ENCODE measurements at places on chromosomes 4 and X. TPM values are rescaled to one million over a fixed set of nuclear protein-coding genes. Genes with fewer than 3 reads are reported as not detected.

The GLRA2 gene
- polyA plus RNA-seq: 0.31 TPM

The AVPR2 gene
- 1.8 TPM for polyA plus RNA-seq

The GPR119 gene
- polyA plus RNA-seq: not detected

The SLC6A8 gene
- 46.6 TPM for polyA plus RNA-seq

The GPRIN3 gene
- 6.6 TPM for polyA plus RNA-seq

The ZCCHC4 gene
- polyA plus RNA-seq: 11.5 TPM

The VCX gene
- not detected for polyA plus RNA-seq

The SPATA4 gene
- 1.3 TPM for polyA plus RNA-seq

The BCORL1 gene
- 18.2 TPM for polyA plus RNA-seq

The SERPINA7 gene
- polyA plus RNA-seq: 0.17 TPM

The ARMCX1 gene
- polyA plus RNA-seq: 50.3 TPM

The SLC6A14 gene
- polyA plus RNA-seq: 0.10 TPM

The DKK2 gene
- polyA plus RNA-seq: 1.9 TPM

The IDUA gene
- 19.2 TPM for polyA plus RNA-seq

The TCEAL5 gene
- 13.2 TPM for polyA plus RNA-seq

DNA sequence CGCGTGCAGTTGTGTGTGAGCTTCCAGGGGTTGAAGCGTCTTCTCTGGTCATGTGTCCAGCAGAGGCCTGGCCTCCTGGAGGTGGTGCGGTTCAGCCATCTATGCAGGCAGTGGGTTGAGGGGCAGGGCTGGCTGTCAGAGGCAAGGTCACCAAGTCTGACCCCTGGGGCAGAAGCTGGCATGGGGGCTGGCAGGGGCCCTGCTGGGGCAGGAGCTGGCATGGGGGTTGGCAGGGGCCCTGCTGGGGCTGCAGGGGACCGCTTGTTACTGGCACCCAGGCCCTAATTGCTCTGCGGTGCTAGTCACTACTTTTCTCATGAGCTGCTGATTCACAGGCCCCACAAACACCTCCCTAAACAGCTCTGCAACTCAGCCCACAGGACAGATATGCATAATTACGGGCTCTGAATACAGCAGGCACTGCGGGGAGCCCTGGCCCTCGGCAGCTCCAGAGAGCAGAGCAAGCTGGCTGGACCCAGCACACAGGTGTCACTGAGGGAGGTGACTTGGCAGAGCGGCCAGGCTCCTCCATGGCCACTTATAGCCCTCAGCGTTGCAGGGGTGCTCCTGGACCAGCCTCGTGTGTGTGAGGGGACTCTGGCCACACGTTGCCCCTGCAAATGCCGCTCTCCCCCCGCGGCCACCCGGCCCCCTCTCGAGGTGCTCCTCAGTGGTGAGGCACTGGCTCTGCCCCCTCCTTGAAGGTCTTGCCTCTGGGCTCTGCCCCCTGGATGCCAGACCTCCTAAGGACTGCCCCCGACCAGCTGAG is 32.7 kb downstream of the CPLX1 start:
- no peak for DNase-seq

- DNase-seq: no peak
Measured at GRCh38 chr4:73964862-73965611, 16.8 kb downstream of the PF4 start.

- no peak for DNase-seq
Measured at GRCh38 chrX:84487365-84488353, 14.6 kb downstream of the HDX start.

DNA sequence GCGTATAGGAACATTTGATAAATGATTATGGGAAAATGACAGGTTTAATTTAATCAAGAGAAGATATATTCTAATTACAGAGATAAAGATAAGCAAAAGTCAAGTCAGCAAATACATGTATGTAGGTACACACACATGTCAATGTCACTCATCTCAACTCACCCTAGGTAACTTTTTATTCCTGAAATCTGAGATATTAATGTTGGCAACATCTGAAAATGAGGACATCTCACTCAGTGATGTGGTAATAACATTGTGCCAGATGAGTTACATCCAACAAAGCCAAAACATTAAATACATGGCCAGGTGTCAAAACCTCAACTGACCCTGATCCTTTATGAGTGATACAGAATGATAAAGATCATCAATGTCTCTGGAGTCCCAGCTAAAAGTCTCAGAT is 363.3 kb upstream of the F9 start:
- no peak for DNase-seq

GRCh38 chrX:113330416-113330815 is 489.8 kb upstream of the AMOT start:
- DNase-seq: no peak

DNA sequence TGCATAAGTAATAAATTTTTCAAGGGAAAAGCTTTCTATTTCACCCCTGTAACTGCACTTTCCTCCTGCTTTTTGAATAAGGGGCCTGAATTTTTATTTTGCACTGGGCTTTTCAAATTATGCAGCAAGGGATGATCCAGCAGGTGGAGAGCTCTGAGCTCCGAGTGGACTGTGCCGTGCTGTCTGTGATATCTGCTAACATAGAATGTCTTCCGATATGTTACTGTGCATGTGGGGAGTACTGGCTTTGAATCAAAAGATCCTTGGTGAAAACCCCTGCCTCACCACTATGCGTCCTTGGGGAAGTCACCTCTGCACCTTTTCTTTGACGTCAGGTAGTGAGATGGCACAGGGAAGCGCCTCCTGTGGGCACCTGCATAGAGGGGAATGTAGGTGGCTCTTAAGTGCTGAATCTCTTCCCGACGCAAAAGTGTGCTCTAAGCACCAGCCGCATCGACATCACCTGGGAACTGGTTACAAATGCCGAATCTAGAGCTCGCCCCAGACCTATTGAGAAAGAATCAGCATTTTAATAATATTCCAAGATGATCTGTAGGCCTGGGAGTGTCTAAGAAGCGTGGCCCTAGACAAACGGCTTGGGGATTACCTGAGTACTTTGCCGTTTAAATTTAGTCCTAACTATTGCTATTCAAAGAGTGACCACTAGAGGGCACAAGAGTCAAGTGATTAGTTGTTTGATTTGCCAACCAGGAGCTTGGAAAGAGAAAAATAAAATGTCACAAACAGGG is 19.2 kb upstream of the WFS1 start:
- no peak for DNase-seq

- no peak for DNase-seq
Measured at GRCh38 chr4:19945979-19946380, 305.7 kb upstream of the SLIT2 start.

- no peak for DNase-seq
Measured at GRCh38 chrX:105209406-105209805, 11.1 kb downstream of the TEX13A start.

DNA sequence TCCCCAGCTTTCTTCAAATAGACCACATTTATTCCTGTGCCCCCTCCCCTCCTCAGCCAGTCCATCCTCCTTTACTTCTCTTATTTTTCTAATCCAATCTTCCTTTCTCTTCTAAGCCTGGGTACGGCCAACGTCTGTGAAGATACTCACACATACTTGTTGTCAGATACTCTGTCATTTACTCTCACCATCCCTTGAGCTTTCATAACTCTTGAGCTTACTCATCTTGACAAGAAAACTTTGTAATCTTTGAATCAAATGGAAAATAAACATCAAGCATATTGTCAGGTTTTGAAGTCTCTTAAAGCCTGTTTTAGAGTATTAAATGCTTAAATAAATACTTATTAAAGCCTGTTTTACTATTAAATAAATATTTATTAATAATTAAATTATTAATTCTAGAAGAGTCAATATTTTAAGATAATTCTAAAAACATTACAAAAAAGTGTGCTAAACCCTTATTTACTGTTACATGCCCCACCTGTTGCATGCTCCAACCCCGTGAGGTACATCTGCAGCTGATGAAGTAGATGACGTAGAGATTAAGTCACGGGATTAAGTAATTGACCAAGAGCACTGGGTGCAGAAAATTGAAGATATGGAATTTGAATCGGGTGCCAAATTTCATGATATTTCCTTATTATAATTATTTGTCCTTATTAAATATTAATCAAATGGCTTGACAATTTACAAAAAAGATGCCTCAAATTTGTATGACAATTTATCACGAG is 1.5 kb upstream of the TRIML2 start:
- no peak for DNase-seq

DNA sequence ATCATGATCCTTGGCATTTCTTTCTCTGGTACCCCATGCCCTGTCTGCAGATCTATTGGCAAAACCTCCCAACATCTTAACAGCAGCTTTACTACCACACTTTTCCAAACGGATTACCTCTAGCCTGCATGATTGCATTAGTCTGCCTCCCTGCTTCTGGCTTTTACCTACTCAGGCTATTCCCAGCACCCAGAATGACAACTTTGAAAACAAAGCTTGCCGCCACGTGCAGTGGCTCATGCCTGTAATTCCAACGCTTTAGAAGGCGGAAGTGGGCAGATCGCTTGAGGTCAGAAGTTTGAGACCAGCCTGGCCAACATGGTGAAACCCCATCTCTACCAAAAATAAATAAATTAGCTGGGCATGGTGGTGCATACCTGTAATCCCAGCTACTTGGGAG is 60.2 kb downstream of the UBE2K start:
- no peak for DNase-seq

DNA sequence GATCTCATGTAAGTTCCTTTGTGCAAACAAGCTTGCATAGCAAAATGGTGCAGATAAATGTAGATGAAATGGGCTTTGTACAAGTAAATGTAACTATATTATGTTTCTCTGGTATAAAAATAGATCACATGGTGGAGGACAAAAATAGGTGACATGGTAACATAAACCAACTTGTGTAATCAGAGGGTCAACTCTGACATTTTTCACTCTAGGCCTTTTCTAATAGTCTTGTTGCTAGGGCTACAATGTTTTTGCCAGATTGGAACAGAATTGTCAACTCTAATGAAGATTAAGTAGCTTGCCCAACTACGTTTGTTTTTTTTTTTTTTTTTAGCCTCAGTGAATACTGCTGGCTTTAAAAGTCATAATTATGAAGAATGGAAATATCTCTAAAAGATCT is 11.5 kb downstream of the MAD2L1 start:
- DNase-seq: no peak

DNA sequence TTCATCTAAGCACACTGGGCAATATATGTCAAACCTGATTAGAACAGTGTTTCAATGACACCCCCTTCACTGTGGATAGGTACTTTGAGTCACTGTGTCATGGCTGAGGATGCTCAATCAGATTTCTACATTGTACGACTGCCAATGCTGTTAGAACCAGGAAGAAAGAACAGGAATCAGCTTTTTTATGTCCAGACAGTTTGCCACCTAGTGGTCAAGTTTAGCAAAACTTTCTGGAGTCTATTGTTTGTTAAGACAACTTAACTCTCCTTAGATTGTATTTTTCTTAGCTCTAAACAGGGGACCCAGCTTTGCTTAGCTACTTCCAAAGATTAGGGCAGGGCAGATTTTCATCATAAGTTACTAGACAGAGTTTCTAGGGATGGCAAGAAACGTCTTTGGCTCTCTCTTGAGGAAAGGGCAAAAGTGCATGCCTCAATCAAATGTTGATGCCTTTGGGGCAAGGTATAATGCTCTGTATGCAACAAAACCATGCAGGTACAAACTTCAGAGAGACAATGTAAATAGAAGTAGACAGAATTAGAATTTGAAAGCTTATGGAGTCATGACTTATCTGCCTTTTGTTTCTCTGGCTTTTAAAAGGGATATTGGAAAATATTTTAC is 40.5 kb upstream of the BMP3 start:
- peak; percentile 43 for DNase-seq

DNA sequence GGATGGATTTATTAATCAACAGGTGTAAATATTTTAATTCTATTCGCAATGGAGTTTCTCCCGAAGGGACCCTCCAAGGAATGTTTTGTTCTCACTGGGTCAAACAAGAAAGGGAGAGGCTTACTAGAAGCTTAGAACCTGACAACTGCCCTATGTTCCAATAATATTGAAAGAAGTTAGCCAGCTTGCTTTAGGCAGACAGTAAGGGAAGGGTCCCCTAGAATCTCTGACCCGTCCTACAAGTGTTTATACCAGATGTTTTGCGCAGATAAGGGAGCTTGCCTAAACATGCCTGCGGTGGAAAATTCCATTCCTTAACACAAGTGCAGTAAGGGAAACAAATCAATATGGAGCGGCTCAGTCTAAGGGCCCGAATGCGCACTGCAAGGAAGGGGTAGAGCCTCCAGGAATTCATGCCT is 17.7 kb downstream of the IL21 start:
- no peak for DNase-seq

DNA sequence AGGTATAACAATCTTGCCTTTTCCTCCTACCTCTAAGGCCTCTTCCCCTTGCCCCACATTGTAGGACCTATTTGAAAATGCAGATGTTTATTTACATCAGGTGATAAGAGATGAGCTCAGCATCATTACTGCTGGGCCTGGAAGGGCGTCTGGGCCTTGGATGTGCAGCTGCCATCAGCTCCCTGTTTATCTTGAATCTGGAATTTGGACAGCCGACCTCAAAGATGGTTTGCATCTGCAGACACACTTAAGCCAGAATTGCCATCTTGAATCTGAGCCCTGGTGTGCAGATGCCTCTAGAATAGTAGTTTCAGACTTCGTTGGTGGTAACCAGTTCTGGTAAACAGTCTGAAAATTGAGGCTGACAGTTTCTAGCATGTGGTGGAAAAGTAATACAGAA is 59.0 kb downstream of the FAM193A start:
- no peak for DNase-seq

DNA sequence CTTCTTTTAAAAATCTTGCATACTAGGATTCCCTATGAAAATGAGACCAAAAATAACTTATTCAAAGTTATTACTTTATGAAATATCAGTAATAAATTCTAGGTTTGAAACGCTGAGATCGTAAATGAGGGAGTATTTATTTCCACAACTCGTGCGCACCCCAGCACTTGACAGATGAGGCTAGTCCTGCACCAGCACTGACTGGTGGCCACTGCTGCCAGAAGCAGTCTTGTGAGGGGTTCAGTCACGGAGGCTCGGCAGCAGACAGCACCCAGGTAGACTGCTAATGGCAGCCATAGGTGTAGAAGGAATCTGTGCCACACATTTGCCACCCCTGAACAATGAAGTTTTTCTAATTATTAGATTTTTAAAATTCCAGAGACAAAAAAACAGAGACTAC is 248.7 kb downstream of the CAMK2D start:
- no peak for DNase-seq

DNA sequence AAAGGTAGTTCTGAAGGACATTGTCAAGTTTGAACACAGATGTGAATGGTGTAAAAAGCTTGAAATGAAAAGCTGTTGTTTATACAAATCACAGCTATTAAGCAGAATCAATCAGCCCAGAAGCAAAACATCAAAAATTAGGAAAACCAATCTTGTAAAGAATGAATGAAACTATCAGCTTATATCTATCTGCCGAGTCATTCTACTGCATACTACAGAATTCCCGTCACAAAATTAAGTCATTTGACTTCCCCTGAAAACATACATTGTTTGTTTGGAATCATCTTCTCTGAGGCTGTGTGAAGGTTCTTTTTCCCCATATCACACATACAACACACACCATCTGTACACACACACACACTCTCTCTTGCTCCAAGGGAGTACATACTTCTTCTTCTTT is 80.3 kb downstream of the RFC1 start:
- DNase-seq: no peak

- no peak for DNase-seq
Measured at GRCh38 chr4:114028071-114028470, 48.6 kb upstream of the ARSJ start.

GRCh38 chr4:242121-242848 is 63.0 kb downstream of the ZNF732 start:
- DNase-seq: no peak

- DNase-seq: peak; percentile 85
Measured at GRCh38 chr4:78059524-78059889, 2.4 kb downstream of the FRAS1 start.

Data from right renal pelvis (tissue), 4 donors.